Mesothelial cell of epicardium (in vitro differentiated cells): ENCODE measurements at places on chromosomes 13 and 19. TPM values are rescaled to one million over a fixed set of nuclear protein-coding genes. Genes with fewer than 3 reads are reported as not detected.

Gene BEST2
- total RNA-seq = not detected in 3 replicates

- DNase-seq = peak; percentile 65
Measured at GRCh38 chr19:15199661-15200552, 888 bp downstream of the NOTCH3 start.

- DNase-seq = no peak
Measured at GRCh38 chr13:106163426-106163825, 372.0 kb downstream of the EFNB2 start.

GRCh38 chr13:48720621-48721020 lies 66.9 kb downstream of the CYSLTR2 start:
- no peak for DNase-seq

- no peak for DNase-seq
Measured at GRCh38 chr19:51029718-51030117, 3.3 kb upstream of the KLK11 start.

DNA sequence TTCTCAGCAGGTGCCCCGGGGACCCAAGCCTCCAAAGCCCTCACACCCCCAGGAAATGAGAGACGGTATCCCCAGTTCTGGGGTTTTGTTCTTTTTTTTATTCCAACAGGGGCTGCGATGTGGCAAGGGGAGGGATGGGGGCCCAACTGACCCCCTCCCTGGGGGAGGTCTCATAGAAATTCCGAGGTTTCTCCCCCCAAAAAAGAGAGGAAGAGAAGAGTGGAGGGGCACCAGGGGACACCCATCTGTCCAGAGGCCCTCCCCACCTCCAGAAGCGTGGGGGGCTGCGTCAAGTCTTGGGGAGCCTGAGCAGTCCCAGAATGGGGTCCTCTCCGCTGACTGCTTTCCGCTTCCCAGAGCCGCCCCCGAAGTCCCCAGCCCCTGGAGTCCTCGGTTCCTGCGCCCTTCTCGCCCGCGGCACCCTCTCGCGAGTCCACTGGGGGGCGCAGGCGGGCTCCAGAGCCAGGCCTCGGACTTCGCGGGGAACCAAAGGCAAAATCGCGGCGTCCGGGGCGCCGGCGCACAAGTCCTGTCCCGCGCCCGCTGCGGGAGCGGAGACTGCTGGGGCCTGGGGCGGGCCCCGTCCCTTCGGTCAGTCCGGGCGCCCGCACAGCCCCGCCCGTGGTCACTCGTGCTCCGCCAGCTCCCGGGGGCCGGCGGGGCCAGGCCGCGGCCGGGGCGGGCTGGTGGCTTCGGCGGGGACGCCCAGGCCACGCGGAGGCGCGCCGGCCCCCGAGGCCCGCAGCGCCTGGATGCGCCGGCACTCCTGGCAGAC lies 4.4 kb upstream of the ATP1A3 start:
- no peak for DNase-seq

DNA sequence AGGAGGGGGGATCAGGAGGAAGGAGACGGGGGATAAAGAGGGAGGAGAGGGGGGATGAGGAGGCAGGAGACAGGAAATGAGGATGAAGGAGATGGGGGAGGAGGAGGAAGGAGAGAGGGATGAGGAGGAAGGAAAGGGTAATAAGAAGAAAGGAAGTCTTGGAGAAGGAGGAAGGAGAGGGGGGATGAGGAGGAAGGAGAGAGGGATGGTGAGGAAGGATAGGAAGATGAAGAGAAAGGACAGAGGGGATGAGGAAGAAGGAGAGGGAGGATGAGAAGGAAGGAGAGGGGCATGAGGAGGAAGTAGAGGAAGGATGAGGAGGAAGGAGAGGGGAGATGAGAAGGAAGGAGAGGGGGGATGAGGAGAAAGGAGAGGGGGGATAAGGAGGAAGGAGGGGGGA lies 13.0 kb upstream of the VSTM2B start:
- no peak for DNase-seq

- DNase-seq = no peak
Measured at GRCh38 chr13:45681113-45681512, 21.0 kb upstream of the CBY2 start.
